ENCODE measurements at places on chromosomes 6 and 20. TPM values are rescaled to one million over a fixed set of nuclear protein-coding genes. Genes with fewer than 3 reads are reported as not detected.

Gene ULBP1
- total RNA-seq, result 0.48 TPM

Gene SLC35D3
- total RNA-seq, result 1.9 TPM

Gene CDH26
- 2.6 TPM for total RNA-seq

DNA sequence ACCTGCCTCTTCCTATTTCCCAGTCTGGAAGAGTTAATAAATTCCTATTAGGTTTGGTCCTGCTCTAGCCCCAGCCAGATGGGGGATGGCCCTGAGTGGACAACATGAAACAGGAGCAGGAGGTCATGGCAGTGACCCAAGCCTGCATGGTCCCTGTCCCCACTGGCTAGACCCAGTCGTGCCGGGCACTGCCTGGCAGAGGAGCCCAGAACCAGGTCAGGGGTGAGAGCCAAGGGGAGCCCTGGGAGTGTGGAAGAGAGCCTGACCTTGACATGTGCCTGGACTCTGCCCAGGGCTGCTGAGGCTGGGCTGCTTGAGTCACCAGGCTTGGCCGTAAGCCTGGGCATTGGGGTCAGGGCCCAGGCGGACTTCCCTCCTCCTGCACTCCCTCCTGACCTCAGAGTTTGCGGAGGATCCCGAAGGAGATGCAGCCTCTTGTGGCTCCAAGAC, 3.6 kb downstream of the AVP start:
- H3K4me3 ChIP-seq, result no peak overlapping the region
- H3K27me3 ChIP-seq, result peaks cover 34% of the 10 kb centered on the region
- no peak overlapping the region for H3K27ac ChIP-seq

GRCh38 chr20:43821795-43822194, 92.9 kb upstream of the TOX2 start:
- H3K27ac ChIP-seq, result peak overlapping the region; percentile 5
- H3K36me3 ChIP-seq, result no peaks in the 10 kb centered on the region
- peaks cover 7% of the 10 kb centered on the region for H3K27me3 ChIP-seq
- H3K4me3 ChIP-seq, result peak overlapping the region; percentile 14
- H3K4me1 ChIP-seq, result peaks cover 10% of the 10 kb centered on the region

GRCh38 chr6:169701311-169701953, 397 bp downstream of the WDR27 start:
- H3K27me3 ChIP-seq, result no peaks in the 10 kb centered on the region
- H3K36me3 ChIP-seq, result peaks cover 41% of the 10 kb centered on the region
- peaks cover 15% of the 10 kb centered on the region for H3K4me1 ChIP-seq
- H3K4me3 ChIP-seq, result peak overlapping the region; percentile 88

DNA sequence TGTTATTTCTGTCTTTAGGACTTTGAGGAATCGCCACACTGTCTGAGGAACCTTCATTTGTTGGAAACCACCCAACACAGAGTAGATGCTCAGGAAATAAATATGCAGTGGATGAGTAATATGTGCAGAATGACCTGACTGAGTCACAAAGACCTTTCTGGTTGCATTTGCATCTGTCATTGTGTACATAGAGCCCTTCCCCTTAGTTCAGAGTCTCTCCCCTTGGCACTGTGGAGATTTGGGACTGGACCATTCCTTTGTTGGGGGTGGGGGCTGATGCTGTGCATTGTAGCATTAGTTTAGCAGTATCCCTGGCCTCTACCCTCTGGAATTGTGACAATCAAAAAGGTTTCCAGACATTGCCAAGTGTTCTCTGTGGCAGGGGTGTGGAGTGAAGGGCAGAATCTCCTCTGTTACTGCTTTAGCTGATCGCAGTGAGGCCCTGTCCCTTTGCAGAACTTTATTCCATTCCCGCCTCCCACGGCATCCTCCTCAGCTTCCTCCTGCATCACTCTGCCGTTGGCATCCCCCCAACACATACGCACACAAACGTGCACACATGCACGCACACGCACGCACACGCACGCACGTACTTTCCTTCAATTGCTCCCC, 64.5 kb downstream of the EYA2 start:
- H3K27me3 ChIP-seq, result peaks cover 21% of the 10 kb centered on the region
- H3K4me1 ChIP-seq, result no peaks in the 10 kb centered on the region
- no peak overlapping the region for H3K27ac ChIP-seq
- no peak overlapping the region for H3K4me3 ChIP-seq
- ATAC-seq, result peak; percentile 97
- H3K36me3 ChIP-seq, result no peaks in the 10 kb centered on the region

- no peaks in the 10 kb centered on the region for H3K27me3 ChIP-seq
- ATAC-seq, result no peak
- peaks cover 25% of the 10 kb centered on the region for H3K4me1 ChIP-seq
- H3K4me3 ChIP-seq, result no peak overlapping the region
These were observed 126.8 kb upstream of the TNFAIP3 start for GRCh38 chr6:137740091-137740755.

DNA sequence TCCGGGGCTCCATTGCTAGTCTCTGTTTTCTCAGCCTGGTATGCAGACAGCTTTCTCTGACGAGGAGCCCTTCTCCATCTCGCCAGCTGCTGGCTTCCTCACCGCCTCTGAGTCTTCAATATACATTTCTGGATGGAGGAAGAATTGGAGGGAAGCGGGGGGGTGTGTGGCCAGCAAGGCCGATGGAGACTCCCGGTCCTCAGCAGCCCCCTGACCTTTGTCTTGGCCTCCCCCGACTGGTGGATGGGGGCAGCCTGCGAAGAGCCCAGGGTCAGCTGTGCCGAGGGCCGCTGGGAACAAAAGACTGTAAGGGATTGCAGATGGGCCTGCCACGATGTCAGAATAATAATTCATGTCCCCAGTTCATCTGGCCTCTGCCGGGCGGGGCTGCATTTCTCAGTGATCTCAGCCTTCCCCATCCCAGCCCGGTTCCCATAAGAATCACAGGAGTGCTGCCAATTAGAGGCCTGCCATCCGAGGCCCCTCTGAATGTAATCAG, 54.3 kb upstream of the STX16 start:
- no peak for ATAC-seq
- H3K27ac ChIP-seq, result no peak overlapping the region
- no peak overlapping the region for H3K4me3 ChIP-seq
- no peaks in the 10 kb centered on the region for H3K36me3 ChIP-seq
- no peaks in the 10 kb centered on the region for H3K4me1 ChIP-seq
- peaks cover 10% of the 10 kb centered on the region for H3K27me3 ChIP-seq

GRCh38 chr6:39428816-39429215, 106.3 kb upstream of the KCNK16 start:
- H3K36me3 ChIP-seq, result no peaks in the 10 kb centered on the region
- ATAC-seq, result no peak
- H3K4me1 ChIP-seq, result no peaks in the 10 kb centered on the region

GRCh38 chr6:11277275-11278206, 45.1 kb upstream of the NEDD9 start:
- peak; percentile 81 for ATAC-seq
- H3K4me3 ChIP-seq, result peak overlapping the region; percentile 82
- H3K27me3 ChIP-seq, result no peaks in the 10 kb centered on the region
- H3K27ac ChIP-seq, result peak overlapping the region; percentile 98
- H3K4me1 ChIP-seq, result peaks cover 43% of the 10 kb centered on the region
- H3K36me3 ChIP-seq, result peaks cover 12% of the 10 kb centered on the region

GRCh38 chr6:92196325-92196724, 1223.0 kb downstream of the EPHA7 start:
- no peaks in the 10 kb centered on the region for H3K4me1 ChIP-seq
- H3K27me3 ChIP-seq, result no peaks in the 10 kb centered on the region
- no peak for ATAC-seq
- H3K36me3 ChIP-seq, result no peaks in the 10 kb centered on the region
- H3K4me3 ChIP-seq, result no peak overlapping the region
- H3K27ac ChIP-seq, result no peak overlapping the region

DNA sequence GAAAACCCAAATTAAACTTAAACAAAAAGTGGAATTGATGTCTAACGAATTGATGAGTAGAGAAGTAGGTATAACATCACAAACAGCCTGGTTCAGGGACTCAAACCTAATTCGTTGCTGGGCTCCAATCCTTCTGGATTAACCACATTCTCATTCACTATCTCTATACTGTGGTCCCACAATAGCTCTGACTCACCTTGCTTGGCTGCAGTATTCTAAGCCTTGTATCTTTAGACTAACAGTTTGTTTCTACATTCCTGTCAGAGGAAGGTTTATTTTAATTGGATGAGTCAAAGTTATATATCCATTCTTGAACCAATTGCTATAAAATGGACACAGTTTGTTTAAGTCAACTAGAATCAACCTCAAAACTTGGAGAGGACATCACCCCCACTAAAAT, 530.5 kb upstream of the PTCHD4 start:
- no peak overlapping the region for H3K4me3 ChIP-seq
- H3K27me3 ChIP-seq, result no peaks in the 10 kb centered on the region
- H3K36me3 ChIP-seq, result no peaks in the 10 kb centered on the region
- no peak overlapping the region for H3K27ac ChIP-seq
- H3K4me1 ChIP-seq, result no peaks in the 10 kb centered on the region
- no peak for ATAC-seq

DNA sequence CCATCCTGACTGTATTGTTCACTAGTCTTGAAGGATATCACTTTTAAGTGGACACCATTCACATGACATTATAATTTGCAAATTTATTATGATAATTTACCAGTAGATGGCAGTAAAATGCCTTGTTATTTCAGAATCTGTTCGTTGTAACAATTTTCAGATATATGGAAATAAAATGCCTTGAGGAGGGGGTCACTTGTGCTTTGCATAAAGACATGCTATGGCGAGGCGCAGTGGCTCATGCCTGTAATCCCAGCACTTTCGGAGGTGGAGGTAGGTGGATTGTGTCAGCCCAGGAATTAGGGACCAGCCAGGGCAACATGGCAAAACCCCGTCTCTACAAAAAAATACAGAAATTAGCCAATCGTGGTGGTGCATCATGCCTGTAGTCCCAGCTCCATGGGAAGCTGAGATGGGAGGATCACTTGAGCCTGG, 9.0 kb upstream of the NCOA6 start:
- ATAC-seq, result no peak
- H3K4me1 ChIP-seq, result no peaks in the 10 kb centered on the region
- H3K27me3 ChIP-seq, result peaks cover 13% of the 10 kb centered on the region
- H3K27ac ChIP-seq, result no peak overlapping the region

GRCh38 chr6:231779-232178, 60.5 kb upstream of the DUSP22 start:
- H3K27ac ChIP-seq, result no peak overlapping the region
- H3K4me1 ChIP-seq, result peaks cover 22% of the 10 kb centered on the region
- peak; percentile 50 for ATAC-seq
- no peak overlapping the region for H3K4me3 ChIP-seq

DNA sequence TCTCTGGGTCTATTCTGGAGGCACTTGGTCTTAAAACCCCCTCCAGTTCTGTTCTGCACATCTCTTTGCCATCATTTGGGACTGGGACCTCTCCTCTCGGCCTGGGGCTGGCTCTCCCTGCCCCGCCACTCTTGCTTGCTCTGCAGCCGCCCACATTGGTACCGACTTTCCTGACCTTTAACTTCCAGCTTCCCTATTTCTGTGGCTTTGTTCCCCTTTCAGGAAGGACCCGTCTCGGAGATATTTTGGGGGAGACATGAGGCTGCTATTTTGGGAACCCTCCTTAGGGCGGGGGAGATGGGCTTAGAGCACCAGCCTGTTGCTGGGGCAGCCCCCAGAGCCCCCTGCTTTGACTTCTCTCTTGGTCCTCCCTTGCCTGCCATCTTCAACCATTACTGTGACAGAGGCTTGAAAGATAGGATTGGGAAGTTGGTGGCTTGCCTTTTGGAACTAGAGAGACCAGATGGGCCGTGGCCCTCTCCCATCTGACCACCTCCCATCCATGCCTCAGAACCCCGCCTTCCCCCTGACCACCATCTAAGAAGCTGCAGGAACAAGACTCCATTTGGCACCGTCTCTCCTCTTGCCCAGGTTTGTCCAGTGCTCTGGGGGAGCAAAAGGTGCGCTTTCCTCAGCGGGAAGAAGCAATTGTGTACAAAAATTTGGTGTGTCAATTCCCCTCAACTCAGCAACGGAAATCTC, 914 bp downstream of the TREM2 start:
- H3K27ac ChIP-seq, result no peak overlapping the region
- ATAC-seq, result no peak
- no peaks in the 10 kb centered on the region for H3K27me3 ChIP-seq
- no peak overlapping the region for H3K4me3 ChIP-seq
- H3K4me1 ChIP-seq, result no peaks in the 10 kb centered on the region

DNA sequence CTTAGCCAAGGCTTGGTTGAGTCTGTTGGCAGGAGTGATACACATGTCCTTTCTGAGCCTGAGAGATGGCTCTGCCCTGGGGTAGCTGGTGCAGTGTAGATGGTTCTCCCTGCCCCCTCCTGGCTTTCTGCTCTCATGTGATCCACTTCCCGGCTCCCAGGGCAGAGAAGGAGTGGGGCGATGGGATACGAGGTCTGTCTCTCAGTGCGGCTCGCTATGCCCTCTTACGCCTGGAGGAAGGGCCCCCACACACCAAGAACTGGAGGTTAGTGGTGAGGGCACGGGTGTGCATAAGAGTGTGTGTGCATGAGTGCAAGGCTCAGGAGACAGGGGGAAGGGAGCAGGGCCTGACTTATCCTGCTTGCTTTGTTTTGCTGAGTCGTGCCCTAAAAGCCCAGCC, 18.8 kb downstream of the SLC12A5 start:
- no peak overlapping the region for H3K4me3 ChIP-seq
- H3K36me3 ChIP-seq, result no peaks in the 10 kb centered on the region
- ATAC-seq, result no peak
- no peaks in the 10 kb centered on the region for H3K4me1 ChIP-seq
- peaks cover 38% of the 10 kb centered on the region for H3K27me3 ChIP-seq

DNA sequence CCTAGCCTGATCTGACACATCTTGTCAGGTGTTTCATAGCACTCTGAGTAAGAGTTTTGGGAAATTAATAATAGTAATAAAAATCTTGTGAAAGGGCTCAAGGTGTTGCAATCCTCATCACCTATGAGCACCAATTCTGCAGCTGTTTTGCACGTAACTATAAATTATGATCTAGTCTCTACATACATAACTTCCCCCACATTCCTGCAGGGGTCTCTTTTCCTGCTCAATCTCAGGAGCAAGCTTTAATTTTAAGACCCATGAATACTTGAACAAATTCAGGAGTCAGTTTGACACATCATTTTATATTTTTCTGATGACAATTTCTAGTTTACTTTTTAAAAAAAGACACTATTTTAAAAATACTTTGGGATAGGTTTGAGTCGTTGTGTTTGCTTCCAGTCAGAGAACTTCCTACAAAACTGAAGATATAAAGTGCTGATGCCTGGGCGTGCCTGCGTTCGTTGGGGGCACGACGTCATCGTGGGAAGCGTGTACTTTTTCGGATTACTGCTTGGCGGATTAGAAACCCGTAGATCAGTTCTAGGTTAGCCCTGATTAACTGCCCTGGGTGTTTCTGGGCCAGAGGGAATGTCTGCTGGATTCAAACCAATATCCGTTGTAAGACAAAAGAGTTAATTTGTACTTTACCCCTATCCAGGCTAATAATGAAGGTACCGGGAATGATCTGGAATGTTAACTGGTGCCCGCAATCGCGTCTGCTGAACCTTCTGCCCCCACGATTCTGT, 1.0 kb upstream of the E2F3 start:
- no peak for ATAC-seq
- H3K4me1 ChIP-seq, result peaks cover 20% of the 10 kb centered on the region
- no peaks in the 10 kb centered on the region for H3K27me3 ChIP-seq
- peaks cover 25% of the 10 kb centered on the region for H3K36me3 ChIP-seq
- H3K4me3 ChIP-seq, result peak overlapping the region; percentile 98
- peak overlapping the region; percentile 99 for H3K27ac ChIP-seq

All from activated T-helper 17 cell treated with anti-CD3 and anti-CD28 coated beads, Interleukin-2, amount 50 U/mL, for 72 hours (primary cell).